ENCODE measurements at places on chromosomes 7 and 10.
A peak's percentile ranks its signal among the peaks of the same experiment; 100 is the strongest.

- ATAC-seq = no peak
Observed at GRCh38 chr10:11209830-11210181, 192.1 kb downstream of the CELF2 start.

DNA sequence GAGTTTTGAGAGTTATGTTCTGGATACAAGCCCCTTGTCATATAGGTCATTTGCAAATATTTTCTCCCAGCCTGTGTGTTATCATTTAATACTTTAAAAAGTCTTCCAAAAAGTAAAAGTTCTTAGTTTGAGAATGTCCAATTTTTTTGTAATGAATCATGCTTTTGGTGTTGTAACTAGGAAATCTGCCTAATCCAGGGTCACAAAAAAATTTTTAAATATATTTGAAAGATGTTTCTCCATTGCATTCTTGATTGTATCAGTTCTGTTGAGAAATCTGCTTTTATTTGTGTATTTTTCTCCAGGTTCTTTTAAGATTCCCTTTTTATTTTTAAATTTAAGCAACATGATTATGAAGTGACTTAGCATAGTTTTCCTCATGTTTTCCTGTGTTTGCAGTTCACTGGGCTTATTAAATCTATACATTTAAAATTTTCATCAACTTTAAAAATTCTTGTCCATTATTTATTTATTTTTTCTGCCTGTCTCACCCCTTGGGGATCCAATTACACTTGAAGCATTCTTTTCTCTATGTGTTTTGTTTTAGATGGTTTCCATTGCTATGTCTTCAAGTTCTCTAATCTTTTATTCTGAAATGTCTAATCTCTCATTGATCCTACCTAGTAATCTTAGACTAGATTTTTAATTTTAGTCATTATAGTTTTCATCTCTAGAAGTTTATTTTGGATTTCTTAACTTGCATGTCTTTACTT lies 47.0 kb downstream of the CCDC71L start:
- ATAC-seq = no peak

DNA sequence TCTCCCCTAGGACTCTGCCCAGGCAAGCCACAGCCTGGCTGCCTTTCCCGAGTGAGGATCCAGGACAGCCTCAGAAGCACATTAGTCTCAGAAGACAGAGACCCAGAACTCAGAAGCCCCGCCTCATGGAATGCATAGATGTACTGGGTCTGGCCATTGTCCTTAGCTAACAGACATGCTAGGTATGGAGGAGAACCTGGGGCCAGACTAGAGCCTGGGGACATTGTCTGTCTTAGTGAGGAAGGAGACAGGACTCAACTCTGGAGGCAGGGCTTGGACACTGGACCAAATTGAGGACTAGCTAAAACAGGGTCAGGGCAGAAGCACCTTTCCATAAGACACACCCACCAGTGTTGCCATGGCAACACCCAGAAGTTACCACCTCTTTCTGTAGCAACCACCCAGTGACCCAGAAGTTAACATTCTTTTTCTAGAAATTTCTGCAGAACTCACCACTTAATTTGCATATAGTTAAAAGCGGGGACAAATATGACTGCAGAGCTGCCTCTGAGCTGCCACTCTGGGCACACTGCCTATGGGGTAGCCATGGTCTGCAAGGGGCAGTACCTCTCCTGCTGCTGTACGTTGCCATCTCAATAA lies 27.5 kb downstream of the TLX1 start:
- no peak for ATAC-seq

- no peak for ATAC-seq
Observed at GRCh38 chr7:111183321-111183720, 92.4 kb downstream of the LRRN3 start.

DNA sequence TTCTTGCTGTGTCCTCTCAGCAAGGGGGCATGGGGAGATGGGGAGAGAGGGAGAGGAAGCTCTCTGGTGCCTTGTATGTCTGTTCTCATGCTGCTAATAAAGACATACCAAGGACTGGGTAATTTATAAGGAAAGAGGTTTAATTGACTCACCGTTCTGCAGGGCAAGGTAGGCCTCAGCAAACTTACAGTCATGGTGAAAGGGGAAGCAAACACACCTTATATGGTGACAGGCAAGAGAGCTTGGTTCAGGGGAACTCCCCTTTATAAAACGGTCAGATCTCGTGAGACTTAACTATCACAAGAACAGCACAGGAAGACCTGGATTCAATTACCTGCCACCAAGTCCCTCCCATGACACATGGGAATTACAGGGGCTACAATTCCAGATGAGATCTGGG lies 464.7 kb upstream of the CELF2 start:
- ATAC-seq = no peak

DNA sequence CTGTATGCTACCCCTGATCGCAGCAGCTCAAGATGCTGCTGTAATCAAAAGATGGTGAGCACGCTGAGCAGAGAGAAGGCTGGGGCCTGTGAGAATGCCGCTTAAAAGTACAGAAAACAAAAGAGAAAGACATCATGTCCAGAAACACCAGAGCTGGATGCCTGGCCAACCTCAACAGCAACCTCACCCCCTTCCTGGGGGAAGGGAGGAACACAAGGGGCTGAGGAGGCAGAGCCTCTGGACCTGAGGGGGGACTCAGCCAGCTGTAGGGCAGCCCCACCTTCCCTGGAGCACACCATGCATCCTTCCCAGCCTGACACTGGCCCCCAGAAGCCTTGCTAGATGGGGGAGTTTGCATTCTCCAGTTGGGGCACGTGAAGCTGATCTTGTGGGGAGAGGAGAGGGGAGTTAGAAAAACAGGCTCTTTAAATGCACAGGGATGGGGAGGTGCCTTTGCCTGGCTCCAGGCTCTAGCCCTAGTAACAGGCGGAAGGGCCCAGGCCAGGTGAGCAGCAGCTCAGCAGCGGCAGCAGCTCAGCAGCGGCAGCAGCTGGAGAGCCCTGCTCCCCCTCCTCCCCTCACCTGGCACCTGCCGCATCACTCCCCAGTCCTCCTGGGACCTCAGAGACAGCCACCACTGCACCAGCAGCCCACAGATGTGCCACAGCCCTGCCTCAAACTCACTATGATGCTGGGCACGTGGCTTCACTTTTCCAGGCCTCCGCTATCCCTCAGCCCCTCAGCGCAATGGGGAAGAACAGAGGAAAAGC lies 156.3 kb downstream of the NEURL1 start:
- no peak for ATAC-seq

GRCh38 chr7:65269150-65269856 lies 104.4 kb upstream of the ZNF92 start:
- peak; percentile 58 for ATAC-seq

DNA sequence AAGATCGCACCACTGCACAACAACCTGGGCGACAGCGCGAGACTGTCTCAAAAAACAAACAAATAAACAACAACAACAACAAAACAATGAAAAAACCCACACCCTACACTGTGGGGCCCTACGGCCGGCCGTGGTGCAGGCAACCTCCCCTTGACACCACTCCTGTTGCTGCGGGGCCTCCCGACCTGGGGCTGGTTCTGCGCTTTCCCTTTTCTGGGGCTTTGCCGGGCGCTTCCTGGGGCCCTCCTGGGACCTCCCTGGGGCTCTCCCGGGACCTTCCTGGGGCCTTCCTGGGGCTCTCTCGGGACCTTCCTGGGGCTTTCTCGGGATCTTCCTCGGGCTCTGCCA lies 46.6 kb downstream of the INSIG1 start:
- peak; percentile 6 for ATAC-seq

DNA sequence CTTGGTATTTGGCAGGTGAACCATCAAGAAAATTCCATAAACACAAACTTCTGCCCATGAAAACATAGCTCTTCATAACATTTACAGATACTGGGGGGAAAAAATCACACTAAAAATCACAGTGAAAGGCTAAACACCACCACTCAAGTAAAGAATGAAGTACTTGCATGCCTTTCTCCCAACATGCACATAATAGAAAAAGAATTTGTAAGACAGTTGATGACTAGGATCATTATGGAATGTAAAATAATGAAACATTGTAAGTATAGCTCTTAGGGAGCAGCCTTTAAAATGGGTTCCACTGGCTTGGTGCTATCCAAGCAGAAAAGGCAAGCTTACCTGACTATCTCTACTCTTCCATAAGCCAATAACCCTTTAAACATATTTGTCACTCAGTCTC lies 299.9 kb upstream of the LRRN3 start:
- ATAC-seq = no peak

DNA sequence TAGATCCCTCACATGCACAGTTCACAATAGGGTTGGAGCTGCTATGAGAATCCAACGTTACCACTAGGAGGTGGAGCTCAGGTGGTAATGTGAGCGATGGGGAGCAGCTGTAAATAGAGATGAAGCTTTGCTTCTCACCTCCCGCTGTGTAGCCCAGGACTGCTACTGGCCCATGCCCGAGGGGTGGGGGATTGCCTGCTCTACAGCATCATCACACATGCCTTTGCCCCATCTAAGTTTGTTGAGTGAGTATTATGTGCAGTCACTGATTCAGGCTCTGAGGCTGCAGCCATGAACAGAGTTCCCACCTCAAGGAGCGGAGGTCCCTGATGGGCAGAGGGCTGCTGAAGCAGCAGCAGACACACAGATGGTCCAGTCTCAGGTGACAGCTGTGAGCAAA lies 94.1 kb downstream of the CHST15 start:
- ATAC-seq = no peak

DNA sequence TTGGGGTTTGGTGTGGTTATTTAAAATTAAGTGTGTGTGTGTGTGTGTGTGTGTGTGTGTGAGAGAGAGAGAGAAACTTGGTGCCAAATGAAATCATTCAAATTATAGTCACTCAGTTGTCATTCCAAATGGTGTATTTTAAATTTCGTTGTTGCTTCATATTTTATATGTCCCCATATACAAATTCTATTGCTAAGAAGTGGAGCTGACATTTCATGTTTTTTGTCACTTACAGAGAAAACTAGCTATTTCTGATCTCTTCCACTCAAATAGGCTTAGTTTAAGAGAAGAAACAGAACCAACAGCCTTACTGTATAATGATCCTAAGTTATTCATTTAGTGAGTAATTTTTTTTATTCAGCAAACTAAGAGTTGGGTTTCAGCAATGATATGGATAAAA lies 42.3 kb downstream of the CHRM2 start:
- ATAC-seq = no peak

DNA sequence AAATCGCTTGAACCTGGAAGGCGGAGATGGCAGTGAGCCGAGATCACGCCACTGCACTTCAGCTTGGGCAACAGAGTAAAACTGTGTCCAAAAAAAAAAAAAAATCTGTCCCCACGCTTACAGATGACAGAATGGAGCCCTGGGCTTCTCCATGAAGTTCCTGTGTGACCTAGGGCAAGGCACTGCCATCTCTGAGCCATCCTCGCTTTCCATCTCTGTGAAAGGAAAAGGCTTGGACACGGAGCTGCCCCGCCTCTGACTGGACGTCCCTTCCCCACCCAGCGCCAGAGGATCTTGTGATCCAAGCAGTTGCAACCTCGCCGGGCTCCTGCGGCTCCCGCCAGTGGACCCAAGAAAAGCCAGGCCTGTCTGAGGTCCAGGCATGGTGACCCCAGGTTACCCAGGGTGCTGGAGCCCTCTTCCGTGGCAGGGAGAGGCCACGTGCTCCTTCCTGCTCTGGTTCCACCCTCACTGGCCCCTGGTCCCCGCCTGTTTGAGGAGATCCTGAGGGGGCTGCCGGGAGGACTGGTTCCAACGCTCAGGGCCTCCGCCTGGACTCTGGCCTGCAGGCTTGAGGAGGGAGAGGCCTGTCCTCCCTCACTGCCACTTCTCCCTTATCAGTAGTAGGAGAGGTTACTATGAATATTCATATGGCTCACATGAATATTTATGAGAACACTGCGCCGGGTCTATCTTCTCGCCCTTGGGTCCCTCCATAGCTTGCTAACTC lies 25.6 kb upstream of the ELFN1 start:
- ATAC-seq = no peak

GRCh38 chr7:30330134-30331111 lies 46.0 kb downstream of the ZNRF2 start:
- ATAC-seq = no peak

DNA sequence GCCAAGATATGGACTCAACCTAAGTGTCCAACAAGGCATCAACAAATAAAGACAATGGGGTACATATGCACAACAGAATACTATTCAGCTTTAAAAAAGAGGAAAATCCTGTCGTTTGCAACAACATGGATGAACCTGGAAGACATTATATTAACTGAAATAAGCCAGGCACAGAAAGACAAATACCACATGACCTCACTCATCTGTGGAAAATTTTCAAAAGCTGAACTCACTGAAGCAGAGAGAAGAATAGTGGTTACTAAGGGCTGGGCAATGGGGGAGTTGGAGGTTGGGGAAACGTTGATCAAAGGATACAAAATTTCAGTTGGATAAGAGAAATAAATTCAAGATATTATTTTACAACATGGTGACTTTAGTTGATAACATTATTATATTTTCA lies 221.4 kb upstream of the PITRM1 start:
- ATAC-seq = no peak

- ATAC-seq = no peak
Observed at GRCh38 chr7:29957521-29958310, 31.9 kb downstream of the SCRN1 start.

GRCh38 chr7:2777898-2778535 lies 66.1 kb downstream of the GNA12 start:
- no peak for ATAC-seq

- no peak for ATAC-seq
Observed at GRCh38 chr10:124143721-124144120, 50.3 kb upstream of the CHST15 start.

- ATAC-seq = no peak
Observed at GRCh38 chr10:44011603-44011981, 362.9 kb upstream of the ZNF32 start.

GRCh38 chr10:108544500-108545120 lies 1378.7 kb downstream of the XPNPEP1 start:
- ATAC-seq = peak; percentile 46

DNA sequence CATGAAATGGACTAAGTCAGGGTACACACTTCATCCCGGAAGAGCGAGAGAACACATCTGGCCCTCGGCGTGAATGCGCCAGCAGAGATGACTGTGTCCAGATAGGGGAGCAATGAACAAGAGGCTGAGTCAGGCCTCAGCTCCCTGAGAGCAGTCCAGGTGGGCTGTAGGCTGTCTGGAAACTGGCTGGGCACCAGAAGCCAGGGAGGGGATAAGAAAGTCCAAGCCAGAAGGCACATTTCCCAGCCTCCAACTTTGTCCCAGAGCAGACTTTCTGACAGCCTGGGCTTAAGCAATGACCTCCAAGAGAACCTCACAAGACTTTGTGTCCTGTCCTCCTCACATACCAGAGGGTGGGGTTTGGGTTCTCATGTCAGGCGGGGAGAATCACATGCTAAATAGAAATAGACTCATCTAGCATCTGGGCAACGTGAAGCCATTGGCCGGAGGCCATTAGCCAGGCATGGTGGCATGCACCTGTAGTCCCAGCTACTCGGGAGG lies 157.2 kb downstream of the ARHGAP12 start:
- no peak for ATAC-seq

DNA sequence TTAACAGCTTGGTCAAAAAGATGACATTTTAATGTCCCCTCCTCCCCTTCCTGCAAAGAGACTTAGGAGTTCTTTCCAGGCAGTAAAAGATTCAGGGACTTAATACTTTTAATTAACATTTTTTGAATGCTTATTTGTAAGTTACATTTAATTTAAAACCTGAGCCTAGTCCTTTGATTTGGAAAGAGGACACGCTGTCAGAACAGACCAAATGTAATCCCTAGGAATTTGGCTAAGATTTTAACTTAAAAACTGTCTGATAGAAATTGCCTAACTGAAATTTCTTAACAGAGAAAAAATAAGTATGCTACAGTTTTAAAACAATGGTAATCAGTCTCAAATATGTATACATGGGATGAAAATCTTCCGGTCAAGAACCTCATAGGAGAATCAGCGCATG lies 98.5 kb downstream of the NRP1 start:
- ATAC-seq = no peak

All from esophagus mucosa (tissue), 1 donor.